ENCODE measurements at places on chromosomes 7 and 10.
A peak's percentile ranks its signal among the peaks of the same experiment; 100 is the strongest.

DNA sequence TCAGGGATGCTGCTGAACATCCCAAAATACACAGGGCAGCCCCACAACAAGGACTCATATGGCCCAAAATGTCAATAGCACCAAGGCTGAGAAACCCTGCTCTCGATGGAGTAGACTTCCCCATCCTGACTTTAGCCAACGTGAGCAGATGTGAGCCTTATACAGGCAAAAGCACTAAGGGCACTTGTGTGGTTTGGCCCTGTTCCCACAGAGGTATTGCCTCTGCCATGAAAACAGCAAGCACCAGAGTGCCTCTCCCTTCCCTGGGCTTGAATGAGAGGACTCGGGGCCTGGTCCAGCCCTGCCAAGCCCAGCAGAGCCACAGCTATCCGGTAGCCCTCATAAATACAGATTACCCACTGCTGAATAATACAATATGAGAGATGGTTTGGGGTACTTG lies 47.5 kb downstream of the ACSM6 start:
- no peak for DNase-seq

- DNase-seq: no peak
Observed at GRCh38 chr10:47095848-47096612, 184.8 kb downstream of the PTPN20 start.

- DNase-seq: peak; percentile 87
Observed at GRCh38 chr10:70540089-70540788, 61.7 kb downstream of the PALD1 start.

DNA sequence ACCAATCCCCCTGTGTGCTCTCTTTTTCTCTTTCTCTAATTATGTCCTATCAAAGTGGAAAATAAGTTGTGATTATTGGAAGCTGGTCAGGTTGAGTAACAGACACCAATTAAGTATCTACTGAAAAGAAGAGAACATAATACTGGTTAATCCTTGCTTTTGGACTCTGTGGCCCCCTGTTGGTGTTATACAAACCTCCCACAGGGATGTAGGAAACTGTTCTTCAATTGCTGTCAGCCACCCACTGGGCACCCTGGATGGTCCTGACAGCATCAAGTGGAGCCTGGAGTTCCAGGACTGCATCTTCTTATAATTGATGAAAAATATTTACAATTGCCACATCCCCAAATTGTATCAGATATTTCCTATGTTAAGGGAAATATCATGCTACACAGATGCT lies 939.7 kb downstream of the KCNMA1 start:
- DNase-seq: no peak

DNA sequence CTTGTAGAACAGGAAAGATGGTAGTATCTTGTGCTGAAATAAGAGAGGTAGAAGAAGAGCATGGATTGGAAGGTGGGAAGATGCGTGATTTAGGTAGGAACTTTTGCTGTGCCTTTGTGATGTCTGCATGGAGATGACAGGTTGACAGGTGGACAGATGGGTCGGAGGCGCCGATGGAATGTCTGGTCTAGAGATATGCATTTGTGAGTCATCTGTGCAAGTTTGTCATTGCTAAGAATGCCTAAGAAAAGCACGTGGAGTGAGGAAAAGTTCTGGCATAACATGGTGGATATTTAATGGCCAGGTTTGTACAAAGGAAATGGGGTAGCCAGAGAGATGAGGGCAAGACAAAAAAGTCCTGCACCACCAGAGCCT lies 76.0 kb upstream of the ARMC3 start:
- DNase-seq: no peak

DNA sequence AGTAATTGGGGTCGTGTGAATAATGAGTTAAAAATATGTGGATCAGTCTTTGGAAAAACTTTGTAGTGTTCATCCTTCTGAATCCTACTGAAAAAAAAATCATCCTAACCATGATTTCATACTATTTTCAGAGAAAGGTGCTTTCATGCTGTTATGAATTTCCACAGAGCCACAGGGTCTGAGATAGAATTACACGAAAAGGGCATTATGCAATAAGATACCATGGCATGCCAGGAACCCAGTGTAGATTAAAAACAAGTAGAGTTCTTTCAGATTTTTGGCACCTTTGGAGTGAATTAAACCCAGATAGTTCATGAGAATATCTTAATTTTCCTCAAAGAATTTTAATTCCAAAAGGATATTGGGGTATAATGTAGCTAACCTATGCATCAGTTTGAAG lies 47.5 kb upstream of the AGMO start:
- DNase-seq: no peak

DNA sequence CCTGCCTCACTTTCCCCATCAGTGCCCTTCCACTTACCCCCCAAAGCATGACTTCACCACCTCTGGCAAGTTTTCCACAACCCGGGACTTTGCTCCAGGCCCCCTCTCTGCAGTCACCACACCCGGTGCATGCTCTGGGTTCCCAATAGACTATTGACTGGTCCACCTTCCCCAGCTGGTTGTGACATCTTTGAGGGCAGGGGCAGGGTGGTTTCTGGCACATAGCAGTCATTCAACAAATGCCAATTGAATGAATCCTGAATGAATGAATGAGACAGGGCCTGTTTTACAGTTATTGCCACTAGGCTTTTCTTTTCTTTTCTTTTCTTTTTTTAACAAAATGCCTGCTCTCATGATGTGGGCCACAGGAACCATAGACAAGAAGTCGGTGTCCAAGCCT lies 28.8 kb upstream of the DOCK1 start:
- no peak for DNase-seq

DNA sequence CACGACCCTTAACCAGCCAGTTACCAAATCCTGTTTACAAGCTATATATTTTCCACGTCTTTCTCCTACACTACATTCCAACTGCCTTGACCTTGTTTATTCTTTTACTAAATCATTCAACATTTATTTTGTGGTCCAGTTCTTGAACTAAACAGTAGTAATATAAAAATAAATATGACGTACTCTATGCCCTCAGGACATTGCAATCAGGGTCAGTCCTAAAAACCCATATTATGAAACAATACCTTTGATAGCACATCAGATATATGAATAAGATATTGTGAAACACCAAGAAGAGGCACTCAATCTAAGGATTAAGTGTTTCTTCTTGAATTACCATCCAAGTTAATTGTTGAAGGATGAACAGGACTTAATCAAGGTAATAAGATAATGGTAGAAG lies 52.5 kb upstream of the WNT16 start:
- no peak for DNase-seq

DNA sequence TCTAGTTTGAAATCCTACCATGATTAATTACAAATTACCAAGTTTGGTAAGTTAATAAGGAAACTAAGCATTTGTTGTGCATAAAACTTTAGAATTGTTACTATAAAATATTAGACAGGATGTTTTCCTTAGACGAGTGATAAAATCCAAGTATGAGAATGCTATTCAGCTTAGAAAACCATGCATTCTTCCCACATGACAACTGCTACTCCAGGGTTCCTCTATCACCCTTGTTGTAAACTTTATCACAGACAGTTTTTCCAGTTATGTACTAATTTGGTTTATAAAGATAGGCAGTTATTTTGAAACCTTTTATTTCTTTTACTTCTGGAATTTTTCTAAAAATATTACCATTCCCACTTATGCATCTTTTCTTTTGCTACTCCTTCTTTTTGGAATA lies 52.0 kb downstream of the SIRT1 start:
- no peak for DNase-seq

DNA sequence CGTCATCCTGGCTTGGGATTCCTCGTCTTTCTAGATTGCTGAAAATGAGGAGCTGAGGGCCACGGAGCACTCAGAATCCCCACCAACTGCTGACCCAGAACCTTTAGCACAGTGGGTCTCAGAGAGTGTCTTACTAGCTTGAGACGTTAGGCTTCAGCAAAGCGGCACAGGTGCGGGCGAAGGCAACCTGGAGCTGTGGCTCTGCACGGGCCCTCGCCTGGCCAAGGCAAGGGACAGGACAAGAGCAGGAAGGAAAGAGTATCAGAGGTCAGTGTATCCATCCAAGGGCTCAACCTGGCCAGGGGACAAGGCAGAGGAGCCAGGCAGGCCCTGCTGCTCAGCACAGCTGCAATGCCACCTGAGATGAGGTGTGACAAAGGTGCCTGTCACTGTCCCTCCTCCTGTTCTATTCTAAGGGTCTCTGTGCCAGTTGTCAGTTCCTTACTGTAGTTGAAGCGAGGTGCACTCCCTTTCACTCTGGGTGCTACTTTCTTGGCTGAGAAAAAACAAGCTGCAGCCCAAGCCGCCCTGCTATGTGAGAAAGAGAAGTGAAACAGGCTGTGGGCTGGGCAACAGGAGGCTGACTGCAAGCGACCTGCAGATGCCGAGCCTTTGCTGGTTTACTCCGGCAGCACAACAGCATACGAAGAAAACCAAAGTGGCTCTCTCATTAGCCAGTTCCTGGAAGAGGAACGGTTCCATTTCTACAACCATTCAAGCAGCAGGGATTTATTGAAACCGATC lies 33.3 kb upstream of the KDM7A start:
- no peak for DNase-seq

- no peak for DNase-seq
Observed at GRCh38 chr7:117251687-117252086, 71.2 kb downstream of the WNT2 start.

- DNase-seq: no peak
Observed at GRCh38 chr10:69403066-69403465, 13.7 kb downstream of the TACR2 start.

DNA sequence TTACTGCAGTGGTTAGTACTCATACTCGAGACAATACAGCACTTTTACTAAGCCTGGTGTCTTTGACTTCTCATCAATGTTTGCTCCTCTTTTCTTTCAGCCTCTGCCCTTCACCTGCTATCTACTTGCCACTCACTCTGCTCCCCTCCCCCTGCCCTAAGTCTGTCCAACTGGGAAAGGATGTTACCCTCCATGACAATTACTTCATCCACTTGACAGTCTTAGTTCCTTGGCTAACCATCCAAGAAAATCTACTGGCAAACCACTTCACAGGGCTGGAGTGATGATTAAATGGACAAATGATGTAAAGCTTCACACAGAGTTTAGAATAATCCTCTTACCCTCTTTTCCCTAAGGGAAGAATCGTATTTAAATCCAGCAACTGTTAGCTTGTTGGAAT lies 8.2 kb upstream of the DLD start:
- DNase-seq: no peak

- DNase-seq: no peak
Observed at GRCh38 chr10:68280758-68281157, 48.8 kb upstream of the ATOH7 start.

- DNase-seq: no peak
Observed at GRCh38 chr7:75591467-75592255, 99.5 kb downstream of the SPDYE5 start.

DNA sequence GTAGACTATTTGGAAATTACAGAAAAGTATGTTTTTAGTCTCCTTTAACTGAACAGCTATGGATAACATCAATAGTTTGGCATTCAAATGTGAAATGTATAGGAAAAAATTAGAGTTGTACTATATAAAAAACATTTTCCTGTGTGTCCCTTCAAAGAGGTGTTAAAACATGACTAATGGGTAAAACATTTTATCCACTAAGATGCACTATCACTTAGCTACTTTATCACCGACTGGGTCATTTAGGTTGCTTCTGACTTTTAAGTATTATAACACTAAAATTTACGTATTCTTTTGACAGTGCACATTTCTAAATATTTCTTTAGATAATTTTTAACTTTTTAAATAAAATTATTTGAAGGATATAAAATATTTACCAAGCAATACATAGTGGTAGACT lies 77.6 kb downstream of the UBE2H start:
- DNase-seq: no peak

DNA sequence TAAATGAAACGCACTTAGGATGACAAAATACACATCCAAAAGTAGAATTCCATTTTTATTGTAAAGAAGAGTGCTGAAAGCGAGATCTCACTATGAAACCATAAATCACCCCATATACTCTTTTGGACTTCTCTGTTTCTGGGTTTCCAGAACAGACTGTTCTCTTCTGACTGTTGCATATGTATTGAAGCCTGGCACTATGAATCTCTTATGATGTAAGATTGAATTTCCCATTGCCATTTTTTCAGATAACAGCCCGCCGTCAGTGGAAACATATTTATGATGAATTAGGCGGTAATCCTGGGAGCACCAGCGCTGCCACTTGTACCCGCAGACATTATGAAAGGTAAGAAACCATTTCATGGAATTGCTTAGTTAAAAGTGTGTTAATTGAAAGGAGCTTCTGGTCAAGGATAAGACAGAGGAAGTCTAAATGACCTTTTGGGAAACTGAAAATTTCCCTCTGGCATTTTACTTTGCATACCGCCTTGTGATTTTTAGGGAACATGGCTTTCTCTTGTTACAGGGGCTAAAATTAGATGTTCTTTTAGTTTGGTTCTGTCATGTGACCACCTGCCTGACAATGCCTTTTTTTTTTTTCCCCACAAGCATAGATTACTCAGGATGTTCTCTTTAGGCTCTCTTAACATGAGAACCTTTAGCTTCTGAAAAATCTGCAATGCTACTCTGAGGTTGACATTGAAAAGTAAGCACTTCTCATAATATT lies 168.1 kb downstream of the ARID5B start:
- no peak for DNase-seq

DNA sequence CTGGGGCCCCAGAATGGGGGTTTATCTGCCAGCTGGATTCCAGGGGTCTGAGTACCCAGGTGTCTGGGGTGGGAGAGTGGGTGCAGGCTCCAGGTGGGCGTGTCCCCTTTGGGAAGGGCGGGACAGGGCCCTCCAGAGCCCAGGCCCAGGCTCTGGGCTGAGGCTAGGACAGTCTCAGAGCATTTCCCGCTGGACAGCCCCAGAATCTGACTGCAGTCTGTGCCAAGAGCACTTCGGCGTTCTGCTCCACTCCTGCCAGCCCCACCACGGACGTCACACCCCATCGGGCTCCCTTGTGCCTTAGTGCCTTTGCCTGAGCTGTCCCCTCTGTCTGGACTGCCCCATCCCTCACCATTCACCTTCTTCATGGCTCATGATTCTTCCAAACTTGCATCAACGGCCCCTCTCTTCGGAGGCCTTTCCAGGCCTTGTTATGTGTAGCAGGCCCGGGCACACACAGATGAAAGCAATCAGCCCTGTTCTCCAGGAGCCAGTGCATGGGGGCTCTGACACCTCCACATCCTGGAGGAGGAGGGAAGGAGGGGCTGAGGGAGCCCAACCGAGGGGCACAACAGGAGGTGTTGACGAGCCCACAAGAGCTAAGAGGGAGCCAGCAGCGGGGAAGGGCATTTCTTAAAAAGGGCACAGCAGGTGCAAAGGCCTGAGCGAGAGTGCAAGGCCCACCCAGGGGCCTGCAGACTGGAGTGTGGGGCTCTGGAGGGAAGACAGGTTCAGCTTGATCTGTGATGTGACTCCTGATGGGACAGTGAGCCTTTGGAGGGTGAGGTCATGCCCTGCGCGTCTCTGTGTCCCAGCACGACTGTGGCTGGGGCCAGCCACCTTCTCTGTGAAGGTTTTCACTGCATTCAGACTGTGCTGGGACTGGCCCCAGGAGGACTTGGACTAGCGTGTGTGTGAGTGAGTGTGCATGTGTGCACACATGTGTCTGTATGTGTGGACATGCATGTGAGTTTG lies 41.7 kb downstream of the GTF2IRD1 start:
- peak; percentile 23 for DNase-seq

GRCh38 chr10:111233439-111233838 lies 156.6 kb downstream of the ADRA2A start:
- DNase-seq: no peak

GRCh38 chr10:36507715-36508114 lies 617.7 kb upstream of the ANKRD30A start:
- DNase-seq: no peak
